ENCODE measurements at places on chromosomes 16 and 17.

DNA sequence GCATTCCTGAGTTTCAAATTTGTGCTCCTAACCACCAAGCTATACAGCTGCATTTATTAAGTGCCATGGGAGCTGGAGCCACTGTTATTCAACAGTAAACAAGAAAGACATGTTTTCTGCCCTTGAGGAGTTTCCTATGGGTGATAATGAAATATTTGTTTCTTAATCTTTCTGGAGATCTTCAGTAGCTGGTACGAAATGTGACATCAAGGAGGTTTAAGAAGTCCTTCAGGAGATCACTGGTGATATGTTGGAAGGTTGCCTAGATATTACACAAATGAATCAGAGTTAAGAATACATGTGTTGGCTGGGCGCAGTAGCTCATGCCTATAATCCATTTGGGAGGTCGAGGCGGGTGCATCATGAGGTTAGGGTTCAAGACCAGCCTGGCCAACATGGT, 14.9 kb downstream of the RHOT1 start:
- DNase-seq: peak; percentile 63

DNA sequence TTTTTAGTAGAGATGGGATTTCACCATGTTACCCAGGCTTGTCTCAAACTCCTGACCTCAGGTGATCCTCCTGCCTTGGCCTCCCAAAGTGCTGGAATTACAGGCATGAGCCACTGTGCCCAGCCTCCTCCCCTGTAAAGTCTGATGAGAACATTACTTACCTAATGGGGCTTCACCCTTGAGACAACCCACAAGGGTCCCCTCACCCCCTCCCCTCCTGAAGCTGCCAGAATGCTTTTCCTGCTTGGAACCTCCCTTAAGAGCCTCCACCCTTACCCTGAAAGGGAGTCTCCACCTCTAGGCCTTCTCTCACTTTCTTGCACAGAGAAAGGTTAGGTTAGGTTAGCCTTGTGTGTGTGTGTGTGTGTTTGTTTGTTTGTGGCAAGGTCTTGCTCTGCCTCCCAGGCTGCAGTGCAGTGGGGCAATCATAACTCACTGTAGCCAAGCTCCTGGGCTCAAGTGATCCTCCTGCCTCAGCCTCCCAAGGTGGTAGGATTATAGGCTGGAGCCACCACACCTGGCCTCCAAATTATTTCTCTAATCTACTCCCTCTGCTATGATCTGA, 8.9 kb downstream of the SLC5A11 start:
- no peak for DNase-seq

DNA sequence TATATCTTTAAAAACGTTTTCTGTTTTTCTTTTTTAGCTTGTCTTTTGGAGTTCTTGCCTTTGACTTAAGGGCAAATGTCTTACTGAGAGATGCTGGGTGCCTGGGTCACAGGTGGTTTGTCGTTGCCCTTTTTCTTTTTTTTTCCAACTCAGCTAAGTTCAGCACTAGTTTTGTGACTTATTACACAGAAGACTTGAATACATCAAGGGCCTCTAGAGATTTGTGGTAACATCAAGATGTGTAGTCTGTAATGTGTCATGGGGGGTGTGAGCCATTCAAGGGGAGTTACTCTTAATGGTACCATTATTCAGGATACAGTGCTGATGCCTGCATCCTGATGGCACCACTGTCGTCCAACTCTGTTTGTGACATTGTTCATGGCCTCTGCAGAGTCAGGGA, 95.1 kb downstream of the PRKCA start:
- no peak for DNase-seq

- DNase-seq: no peak
These were observed 1.5 kb upstream of the TOX3 start for GRCh38 chr16:52548261-52549010.

DNA sequence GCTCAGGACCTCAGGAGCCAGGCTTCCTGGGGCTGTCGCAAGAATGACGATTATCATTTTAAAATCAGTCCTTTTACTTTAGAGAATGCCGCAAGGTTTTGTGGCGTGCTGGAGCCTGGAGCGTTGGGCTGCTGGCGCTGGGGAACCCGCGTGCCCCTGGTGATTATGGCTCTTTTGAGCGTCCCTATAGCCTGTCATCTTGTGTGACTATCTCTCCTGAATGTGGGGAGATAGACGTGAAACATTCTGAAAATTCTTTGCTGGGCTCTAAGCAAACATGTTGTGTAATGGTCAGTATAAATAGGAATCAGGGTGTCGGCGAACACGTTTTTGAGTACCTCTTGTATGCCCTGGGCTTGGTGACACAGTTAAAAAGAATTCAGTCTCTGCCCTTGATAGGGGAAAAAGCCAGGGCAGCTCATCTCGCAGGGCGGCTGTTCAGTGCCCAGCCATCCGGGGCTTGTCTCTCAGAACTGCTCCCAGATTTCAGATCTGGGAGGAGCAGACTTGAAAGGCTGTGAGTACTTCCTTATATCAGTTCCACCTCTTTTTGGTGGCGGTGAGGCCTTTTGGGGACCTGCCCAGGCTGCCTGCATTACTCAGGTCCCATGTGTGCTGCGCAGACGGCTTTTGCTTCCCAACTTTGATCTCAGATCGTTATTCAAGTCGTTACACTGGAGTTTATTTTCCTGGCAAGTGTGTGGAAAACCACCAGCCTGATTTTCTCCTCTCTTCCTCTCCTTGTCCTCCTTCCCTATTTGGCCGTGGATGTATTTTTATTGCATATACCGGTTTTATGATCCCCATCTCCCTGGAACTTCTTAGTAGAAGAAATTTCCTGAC, 973 bp downstream of the SLC7A6 start:
- DNase-seq: peak; percentile 69

GRCh38 chr16:3235856-3236669, 1.1 kb upstream of the ZNF200 start:
- DNase-seq: no peak

GRCh38 chr17:17137731-17138585, 68.2 kb downstream of the PLD6 start:
- DNase-seq: no peak

DNA sequence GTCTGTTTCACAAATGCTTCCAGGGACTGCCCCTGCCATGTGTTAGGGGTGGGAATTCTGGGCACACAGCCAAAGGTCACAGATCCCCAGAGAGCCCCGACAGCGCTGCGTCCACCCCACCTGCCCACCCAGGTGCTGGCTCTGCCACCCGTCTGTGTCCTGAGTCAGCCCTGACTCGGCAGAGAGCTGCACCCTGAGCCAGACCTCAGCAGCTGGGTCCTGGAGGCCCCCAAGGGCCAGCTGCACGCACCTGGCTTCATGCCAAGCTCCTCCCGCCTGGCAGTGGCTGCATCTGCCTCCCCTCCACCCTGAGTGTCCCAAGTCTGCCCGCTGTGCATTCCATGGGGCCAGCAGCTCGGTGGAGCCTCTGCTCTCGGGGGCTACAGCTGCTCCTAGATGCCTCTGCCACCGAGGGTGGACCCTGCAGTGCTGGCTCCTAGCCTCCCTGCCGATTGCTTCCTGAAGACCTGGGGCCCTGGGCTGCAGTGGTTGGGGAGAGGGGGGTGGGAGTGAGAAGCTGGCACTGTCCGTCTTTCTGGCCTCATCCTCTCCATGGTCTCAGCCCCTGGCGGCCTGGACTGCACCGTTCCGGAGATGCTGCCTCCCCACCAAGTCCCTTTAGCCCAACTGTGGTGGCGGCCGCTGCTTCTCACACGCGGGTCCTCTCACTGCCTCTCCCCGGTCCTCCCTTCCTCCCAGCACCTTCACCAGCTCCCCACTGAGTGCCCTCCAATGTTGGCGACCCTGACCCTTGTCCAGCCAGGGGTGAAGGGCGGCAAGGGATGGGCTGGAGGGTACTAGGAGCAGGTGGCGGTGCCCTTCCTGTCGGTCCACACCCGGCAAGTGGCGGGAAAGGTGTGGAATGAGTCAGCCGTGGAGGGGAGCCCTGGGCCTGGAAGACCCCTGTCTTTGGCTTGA, 3.0 kb downstream of the SECTM1 start:
- peak; percentile 67 for DNase-seq

GRCh38 chr17:7019839-7020519, 2.9 kb upstream of the BCL6B start:
- peak; percentile 23 for DNase-seq

GRCh38 chr17:61398721-61399130, 917 bp upstream of the TBX2 start:
- peak; percentile 28 for DNase-seq

- DNase-seq: no peak
These were observed 8.7 kb downstream of the CAMTA2 start for GRCh38 chr17:4978726-4979125.

DNA sequence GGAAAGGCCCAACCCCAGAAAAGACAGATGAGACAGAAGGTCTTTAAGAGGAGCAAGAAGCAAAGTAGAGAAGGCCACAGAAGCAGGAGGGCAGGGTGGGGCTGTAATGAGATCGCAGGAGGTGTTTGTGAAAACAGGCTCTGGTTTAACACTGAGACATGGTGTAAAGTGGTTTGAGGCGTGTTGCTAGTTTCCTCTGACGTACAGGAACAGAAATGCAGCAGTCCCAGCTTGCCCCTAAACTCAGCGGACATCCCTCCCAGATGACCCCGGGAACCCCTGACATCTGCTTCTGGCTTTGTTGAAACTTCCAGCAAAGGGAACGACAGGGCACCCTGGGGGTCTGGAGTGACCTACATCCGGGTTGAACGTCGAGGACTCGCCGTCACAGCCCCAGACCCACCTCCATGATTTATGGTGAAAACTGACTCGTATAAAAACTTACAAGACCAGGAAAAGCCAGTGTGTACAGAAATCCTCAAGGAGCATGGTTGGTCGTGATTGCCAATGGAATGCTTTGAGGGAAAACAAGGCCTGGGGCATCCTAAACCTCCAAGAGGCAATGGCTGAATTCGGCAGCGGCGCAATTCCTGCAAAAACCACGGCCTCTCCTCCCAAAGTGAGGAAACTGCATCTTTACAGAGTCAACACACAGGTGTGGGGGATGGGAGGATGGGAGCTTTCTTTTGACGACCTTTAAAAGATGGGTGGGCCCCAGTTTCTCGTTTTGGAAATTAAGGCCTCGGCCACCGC, 25.8 kb downstream of the LITAF start:
- DNase-seq: no peak

DNA sequence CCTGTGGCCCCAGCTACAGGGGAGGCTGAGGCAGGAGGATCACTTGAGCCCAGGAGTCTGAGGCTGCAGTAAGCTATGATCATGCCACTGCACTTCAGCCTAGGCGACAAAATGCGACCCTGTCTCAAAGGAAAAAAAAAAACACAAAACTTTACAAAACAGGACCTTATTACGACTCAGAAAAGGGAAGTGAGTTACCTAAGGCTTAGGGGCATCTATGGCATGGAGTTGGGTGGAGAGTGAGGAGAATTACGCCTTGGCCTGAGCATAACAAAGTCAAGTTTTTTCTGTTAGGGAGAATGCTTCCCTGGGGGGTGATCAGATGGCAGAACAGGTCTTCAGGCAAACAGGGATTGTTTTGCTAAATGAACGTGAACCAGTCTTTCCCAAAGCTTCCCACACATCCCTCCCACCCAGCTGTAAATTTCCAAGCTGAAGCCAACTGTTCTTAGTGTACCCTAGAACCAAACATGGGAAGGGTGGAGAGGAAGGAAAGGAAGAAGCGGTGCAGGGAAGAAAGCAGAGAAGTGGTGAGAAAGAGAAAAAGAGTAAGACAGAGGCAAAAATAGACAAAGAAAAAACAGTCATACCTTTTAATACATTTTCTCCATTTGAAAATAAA, 24.6 kb upstream of the TNRC6C start:
- no peak for DNase-seq

DNA sequence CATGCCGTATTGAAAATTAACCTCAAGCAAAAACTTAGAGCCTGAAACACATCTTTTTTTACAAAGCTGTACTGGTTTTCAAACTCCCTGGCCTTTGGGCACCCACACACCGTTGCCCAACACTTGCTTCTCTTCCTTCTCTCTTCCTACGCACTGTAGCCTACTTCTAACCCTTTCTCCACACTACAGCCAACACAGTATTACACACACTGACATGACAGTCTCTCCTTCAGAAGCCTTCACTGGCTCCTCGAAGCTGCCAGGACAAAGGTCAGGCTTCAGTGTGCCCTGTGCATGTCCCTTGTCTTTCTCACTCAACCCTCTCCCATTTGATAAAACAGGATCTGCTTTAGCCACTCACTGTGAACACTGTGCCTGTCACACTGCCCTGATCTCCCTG, 8.0 kb downstream of the FANCA start:
- no peak for DNase-seq

GRCh38 chr17:47239967-47240651, 13.5 kb upstream of the ITGB3 start:
- peak; percentile 98 for DNase-seq

DNA sequence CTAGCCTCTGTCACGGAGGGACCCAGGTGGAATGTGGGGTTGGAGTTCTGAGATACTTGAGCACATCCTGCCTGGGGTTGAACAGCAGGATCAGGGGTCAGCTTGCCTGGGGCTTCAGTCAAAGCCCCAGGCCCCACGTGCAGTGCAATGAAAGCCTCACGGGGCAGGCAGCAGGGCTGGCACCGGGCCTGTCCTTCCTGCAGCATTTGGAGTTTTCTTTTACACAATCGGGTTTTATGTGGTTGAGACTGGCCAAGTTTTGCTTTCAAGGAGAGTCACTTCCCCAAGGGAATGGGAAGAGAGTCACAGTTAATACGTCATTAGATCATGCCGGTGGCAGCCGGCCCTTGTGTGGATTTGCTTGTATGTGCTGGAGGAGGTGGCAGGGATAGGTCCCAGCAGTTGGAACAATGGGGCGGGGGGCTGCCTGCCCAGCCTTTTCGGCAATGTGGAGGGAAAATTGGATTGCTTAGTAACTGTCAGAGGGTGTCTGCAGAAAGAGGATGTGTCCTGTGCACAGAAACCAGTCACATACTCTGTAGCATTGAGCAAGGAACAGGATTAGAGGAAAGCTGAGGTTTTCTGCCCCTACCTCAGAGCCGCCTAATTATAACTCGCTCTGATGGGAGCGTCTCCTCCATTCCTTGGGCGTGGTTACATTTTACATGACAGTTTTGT, 4.5 kb downstream of the RMI2 start:
- peak; percentile 92 for DNase-seq

GRCh38 chr17:633641-634101, 81.0 kb downstream of the VPS53 start:
- DNase-seq: no peak

GRCh38 chr17:1979182-1979985, 45.8 kb downstream of the RTN4RL1 start:
- DNase-seq: no peak

DNA sequence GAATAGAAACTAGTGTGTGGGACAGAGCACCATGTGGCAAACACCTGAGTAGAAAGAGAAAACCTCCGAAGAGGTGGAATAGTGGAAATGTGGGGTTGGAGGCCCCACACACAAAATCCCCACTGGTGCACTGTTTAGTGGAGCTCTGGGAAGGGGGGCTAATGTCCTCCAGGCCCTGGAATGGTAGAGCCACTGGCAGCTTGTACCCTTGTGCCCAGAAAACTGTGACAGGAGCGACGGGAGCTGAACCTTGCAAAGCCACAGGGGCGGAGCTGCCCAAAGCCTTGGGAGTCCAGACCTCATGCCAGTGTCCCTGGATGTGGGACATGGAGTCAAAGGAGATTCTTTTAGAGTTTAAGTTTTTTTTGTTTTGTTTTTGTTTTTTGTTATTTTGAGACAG, 50.6 kb downstream of the RNF112 start:
- no peak for DNase-seq

GRCh38 chr17:74663561-74663960, 40.0 kb upstream of the CD300E start:
- no peak for DNase-seq

- DNase-seq: peak; percentile 16
These were observed 627.2 kb downstream of the TOX3 start for GRCh38 chr16:51919736-51920135.

GRCh38 chr16:66740010-66740409, 11.4 kb downstream of the DYNC1LI2 start:
- peak; percentile 32 for DNase-seq

All from IMR-90 (cell line).